Progenitor cell of endocrine pancreas (in vitro differentiated cells): ENCODE measurements at places on chromosomes 4 and X. TPM values are rescaled to one million over a fixed set of nuclear protein-coding genes. Genes with fewer than 3 reads are reported as not detected.

The DOCK11 gene
- total RNA-seq: 5.8 TPM in 2 replicates

The GC gene
- total RNA-seq: 154 and 168 TPM in 2 replicates

The REELD1 gene
- total RNA-seq: not detected in 2 replicates

The ABCD1 gene
- total RNA-seq: 15.2 and 15.3 TPM in 2 replicates

The SOD3 gene
- total RNA-seq: 5.0 and 6.2 TPM in 2 replicates

The CPZ gene
- 0.19 and 0.29 TPM in 2 replicates for total RNA-seq

The ATP8A1 gene
- 13.7 and 14.6 TPM in 2 replicates for total RNA-seq

The UBA6 gene
- total RNA-seq: 85.1 and 88.9 TPM in 2 replicates

The STBD1 gene
- total RNA-seq: 1.9 TPM in 2 replicates

DNA sequence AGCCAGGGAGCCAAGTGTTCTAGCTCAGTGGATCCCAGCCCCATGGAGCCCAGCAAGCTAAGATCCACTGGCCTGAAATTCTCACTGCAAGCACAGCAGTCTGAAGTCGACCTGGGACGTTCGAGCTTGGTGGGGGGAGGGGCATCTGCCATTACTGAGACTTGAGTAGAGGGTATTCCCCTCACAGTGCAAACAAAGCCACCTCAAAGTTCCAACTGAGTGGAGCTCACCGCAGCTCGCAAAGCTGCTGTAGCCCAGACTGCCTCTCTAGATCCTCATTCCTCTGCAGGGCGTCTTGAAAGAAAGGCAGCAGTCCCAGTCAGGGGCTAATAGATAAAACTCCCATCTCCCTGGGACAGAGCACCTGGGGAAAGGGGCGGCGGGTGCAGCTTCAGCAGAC is 226.3 kb downstream of the ZIC3 start:
- no peaks in the 10 kb centered on the region for H3K27me3 ChIP-seq
- no peak overlapping the region for H3K27ac ChIP-seq
- DNase-seq: no peak
- H3K36me3 ChIP-seq: no peaks in the 10 kb centered on the region
- H3K4me3 ChIP-seq: no peak overlapping the region

DNA sequence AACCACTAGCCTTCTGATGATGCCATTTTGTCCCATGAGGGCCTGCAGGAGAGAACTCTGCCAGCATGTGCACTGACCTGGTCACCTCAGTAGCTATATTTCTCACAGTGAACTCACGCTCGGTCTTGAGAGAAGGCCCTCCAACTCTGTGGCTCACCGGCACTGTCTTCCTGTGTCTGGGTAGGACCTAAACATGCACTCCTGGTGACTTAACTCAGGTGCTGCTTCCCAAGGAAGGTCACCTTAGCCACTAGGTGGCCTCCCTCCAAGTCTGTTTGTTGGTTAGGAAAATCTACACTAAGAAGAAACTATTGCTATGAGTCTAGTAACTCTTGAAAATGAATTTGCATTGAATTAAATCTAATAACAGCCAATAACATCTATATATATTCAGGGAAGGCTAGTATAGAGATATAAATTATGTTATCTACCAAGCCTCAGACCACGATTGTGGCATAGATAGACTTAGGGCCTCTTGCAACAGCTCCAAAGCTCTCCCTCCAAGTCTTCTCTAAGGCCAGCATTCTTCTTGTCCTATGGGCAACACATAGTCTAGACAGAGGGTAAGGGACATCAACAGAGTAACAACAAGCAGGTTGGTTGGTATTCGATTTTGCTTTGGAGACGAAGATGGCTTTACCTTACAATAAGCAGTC is 24.7 kb downstream of the TLR10 start:
- DNase-seq: no peak
- H3K27ac ChIP-seq: no peak overlapping the region
- peaks cover 3% of the 10 kb centered on the region for H3K4me1 ChIP-seq
- H3K4me3 ChIP-seq: no peak overlapping the region
- H3K36me3 ChIP-seq: no peaks in the 10 kb centered on the region
- no peaks in the 10 kb centered on the region for H3K27me3 ChIP-seq

DNA sequence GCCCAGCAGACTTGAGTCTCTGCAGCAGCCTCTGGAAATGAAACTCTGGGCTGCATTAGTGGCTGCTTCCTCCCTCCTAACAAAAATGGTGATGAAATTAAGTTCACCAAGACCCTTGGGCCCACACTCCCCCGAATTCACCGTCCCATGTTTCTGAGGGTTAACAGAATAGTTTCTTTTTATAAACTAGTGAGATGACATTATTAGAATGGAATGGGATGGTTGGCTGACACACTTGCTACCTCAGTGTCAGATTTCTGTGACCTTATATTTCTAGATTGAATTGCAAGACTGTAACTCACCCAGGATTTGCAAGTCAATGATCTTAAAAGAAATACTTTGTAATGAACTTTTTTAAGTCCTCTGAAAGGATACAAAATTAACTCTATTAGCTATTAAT is 127.1 kb downstream of the SHROOM3 start:
- H3K27ac ChIP-seq: no peak overlapping the region
- H3K4me3 ChIP-seq: no peak overlapping the region
- peaks cover 28% of the 10 kb centered on the region for H3K4me1 ChIP-seq
- DNase-seq: no peak

DNA sequence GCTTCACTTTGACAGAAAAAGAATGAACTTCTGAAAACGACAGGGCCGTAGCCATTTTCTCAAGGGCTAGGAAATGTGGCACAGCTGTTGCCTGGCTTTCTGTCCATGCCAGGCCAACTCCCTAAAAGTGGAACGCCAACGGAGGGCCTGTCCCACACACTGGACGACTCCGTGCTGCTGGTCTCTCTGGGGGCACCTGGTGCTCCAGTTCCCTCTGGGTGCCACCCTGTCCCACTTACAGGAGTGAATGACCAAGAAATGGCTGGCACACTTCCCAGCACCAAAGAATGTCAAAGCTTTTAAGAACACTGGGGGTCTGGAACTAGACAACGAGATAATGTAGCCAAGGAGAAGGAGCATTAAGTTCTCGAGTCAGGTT is 40.9 kb downstream of the GATB start:
- DNase-seq: no peak
- H3K4me3 ChIP-seq: no peak overlapping the region
- H3K4me1 ChIP-seq: peaks cover 3% of the 10 kb centered on the region
- H3K36me3 ChIP-seq: peaks cover 3% of the 10 kb centered on the region
- no peak overlapping the region for H3K27ac ChIP-seq

GRCh38 chr4:146511381-146511780 is 10.4 kb downstream of the SLC10A7 start:
- H3K27ac ChIP-seq: no peak overlapping the region
- no peak for DNase-seq
- H3K4me1 ChIP-seq: peaks cover 5% of the 10 kb centered on the region
- H3K4me3 ChIP-seq: no peak overlapping the region
- H3K27me3 ChIP-seq: no peaks in the 10 kb centered on the region

DNA sequence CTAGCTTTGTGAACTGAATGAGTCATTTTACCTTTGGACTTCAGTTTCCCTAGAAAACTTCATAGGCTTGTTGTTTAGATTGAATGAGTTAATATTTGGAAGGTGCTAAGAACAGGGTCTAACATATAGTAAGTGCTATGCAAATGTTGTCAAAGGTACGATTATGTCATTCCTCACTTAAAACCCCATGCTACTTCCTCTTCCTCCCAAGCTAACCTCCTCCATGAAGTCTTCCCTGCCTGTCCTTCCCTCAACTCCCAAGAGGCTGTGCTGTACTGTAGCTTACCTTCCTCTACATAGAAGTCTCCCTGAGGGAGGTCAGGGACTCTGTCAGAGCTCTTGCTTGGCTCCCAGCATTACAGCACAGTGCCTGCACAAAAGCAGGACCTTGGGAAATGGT is 103.4 kb upstream of the PJA1 start:
- no peak overlapping the region for H3K27ac ChIP-seq
- H3K27me3 ChIP-seq: peaks cover 20% of the 10 kb centered on the region
- H3K4me1 ChIP-seq: no peaks in the 10 kb centered on the region

GRCh38 chrX:151973851-151974335 is 583 bp downstream of the GABRE start:
- H3K4me3 ChIP-seq: peak overlapping the region; percentile 51
- H3K27ac ChIP-seq: no peak overlapping the region
- H3K36me3 ChIP-seq: no peaks in the 10 kb centered on the region
- no peak for DNase-seq

DNA sequence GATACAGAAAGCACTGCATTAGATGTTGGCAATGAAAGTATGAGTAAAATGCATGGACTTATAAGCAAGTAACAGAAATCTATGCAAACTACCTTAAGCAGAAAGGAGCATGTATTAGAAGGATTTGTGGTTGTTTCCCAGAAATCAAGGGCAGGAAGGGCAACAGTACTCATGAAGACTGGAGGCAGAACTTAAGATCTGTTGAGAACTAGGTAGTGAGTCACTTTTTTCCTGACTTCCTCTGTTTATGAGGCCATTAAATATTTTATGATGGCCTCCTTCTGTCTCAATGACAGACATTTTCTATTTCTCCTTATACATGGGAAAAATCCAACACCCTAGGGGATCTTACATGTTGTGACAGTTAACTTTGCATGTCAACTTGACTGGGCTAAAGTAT is 398.2 kb downstream of the MID1IP1 start:
- H3K36me3 ChIP-seq: no peaks in the 10 kb centered on the region
- no peak for DNase-seq
- H3K27me3 ChIP-seq: no peaks in the 10 kb centered on the region
- H3K27ac ChIP-seq: no peak overlapping the region
- no peak overlapping the region for H3K4me3 ChIP-seq
- H3K4me1 ChIP-seq: peaks cover 11% of the 10 kb centered on the region

- DNase-seq: peak; percentile 20
- H3K4me1 ChIP-seq: no peaks in the 10 kb centered on the region
- H3K36me3 ChIP-seq: no peaks in the 10 kb centered on the region
- H3K27ac ChIP-seq: no peak overlapping the region
These were observed 8.7 kb downstream of the GUCY2F start for GRCh38 chrX:109472939-109473735.

- no peak for DNase-seq
- no peak overlapping the region for H3K27ac ChIP-seq
- H3K27me3 ChIP-seq: peaks cover 3% of the 10 kb centered on the region
These were observed 16.4 kb upstream of the SEL1L3 start for GRCh38 chr4:25879091-25879584.

DNA sequence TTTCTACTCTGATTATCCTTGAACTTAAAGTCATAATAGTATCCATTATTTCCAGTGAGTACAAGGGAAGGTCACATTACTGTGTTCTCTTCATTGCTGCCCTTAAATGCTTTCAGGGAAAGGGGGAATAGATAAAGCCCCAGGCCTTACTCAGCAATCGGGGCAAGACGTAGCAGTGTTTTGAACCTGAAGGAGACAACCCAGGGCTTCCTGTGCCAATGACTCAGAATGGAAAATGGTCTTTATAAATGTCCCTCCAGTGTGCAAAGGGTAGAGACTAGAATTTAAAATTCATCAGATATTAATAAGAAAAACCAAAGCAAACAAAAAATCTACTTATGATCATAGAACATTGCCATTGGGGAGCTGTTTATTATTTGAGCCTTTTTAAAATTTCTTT is 23.7 kb downstream of the TLR8 start:
- no peaks in the 10 kb centered on the region for H3K27me3 ChIP-seq
- no peaks in the 10 kb centered on the region for H3K4me1 ChIP-seq
- H3K4me3 ChIP-seq: no peak overlapping the region
- H3K36me3 ChIP-seq: no peaks in the 10 kb centered on the region
- no peak for DNase-seq

- no peak overlapping the region for H3K4me3 ChIP-seq
- DNase-seq: no peak
These were observed 48.3 kb upstream of the LCORL start for GRCh38 chr4:18069810-18070209.

- no peak overlapping the region for H3K27ac ChIP-seq
- no peaks in the 10 kb centered on the region for H3K4me1 ChIP-seq
- H3K27me3 ChIP-seq: no peaks in the 10 kb centered on the region
- no peak overlapping the region for H3K4me3 ChIP-seq
These were observed 82.4 kb downstream of the RAP1GDS1 start for GRCh38 chr4:98343626-98344025.

DNA sequence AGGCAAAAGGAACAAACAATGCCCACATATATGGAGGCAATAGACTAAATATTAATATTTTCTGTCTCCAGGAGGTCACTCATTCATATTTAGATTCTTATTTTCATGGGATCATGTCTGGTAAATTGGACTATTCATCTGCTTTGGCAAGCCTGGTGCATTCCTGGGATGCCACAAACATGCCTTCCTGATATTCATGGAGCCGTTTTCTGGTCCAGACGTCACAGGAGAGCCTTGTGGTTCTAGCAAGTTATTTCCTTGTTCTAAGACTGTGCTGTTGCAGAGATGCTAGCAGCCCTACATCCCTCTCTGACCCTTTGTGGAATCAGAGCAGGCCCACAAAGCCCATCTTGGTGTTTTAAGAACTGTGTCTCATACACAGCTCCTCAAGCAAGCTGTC is 16.1 kb upstream of the EXOSC9 start:
- DNase-seq: no peak
- no peaks in the 10 kb centered on the region for H3K36me3 ChIP-seq
- no peak overlapping the region for H3K27ac ChIP-seq
- no peaks in the 10 kb centered on the region for H3K4me1 ChIP-seq
- H3K27me3 ChIP-seq: peaks cover 20% of the 10 kb centered on the region

DNA sequence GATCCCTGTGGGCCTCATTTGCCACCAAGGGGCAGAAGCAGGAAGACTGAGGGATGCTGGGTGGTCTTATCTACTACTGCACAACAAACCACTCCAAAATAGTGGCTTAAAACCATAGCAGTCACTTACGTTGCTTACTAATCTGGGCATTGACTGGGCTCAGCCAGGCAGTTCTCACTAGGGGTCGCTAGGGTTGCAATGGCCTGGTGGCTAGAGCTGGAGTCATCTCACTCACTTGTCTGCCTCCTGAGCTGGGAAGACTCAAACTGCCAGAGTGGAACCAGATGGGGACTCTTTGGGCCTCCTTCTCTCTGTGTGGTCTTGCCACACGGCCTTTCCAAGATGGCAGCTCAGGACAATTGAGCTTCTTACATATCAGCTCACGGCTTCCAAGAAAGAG is 216.3 kb upstream of the BCOR start:
- no peak overlapping the region for H3K4me3 ChIP-seq
- no peak overlapping the region for H3K27ac ChIP-seq
- no peak for DNase-seq
- no peaks in the 10 kb centered on the region for H3K36me3 ChIP-seq
- H3K4me1 ChIP-seq: no peaks in the 10 kb centered on the region
